ENCODE measurements at places on chromosomes 12 and 14.

DNA sequence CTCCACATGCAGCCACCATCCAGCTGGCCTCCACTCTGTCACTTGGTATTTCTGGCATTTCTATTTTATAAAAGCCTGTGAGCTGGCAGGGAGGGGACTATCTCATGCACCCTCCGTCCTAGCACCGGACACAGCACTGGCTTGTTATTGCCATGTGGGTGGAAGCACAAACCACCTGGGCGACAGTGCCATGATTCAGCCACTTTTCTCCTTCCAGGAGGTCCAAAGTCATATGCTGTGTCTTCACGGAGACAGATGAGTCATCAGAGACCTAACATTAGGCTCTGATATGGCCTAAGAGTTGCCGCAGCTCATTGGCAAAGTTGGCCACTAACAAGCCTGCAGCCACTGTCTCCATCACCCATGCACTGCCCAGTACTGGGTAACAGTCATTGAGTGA lies 1123.0 kb downstream of the VRK1 start:
- no peak for DNase-seq

GRCh38 chr12:67568055-67568454 lies 80.5 kb upstream of the DYRK2 start:
- no peak for DNase-seq

GRCh38 chr12:64494998-64495729 lies 43.2 kb downstream of the TBK1 start:
- no peak for DNase-seq

DNA sequence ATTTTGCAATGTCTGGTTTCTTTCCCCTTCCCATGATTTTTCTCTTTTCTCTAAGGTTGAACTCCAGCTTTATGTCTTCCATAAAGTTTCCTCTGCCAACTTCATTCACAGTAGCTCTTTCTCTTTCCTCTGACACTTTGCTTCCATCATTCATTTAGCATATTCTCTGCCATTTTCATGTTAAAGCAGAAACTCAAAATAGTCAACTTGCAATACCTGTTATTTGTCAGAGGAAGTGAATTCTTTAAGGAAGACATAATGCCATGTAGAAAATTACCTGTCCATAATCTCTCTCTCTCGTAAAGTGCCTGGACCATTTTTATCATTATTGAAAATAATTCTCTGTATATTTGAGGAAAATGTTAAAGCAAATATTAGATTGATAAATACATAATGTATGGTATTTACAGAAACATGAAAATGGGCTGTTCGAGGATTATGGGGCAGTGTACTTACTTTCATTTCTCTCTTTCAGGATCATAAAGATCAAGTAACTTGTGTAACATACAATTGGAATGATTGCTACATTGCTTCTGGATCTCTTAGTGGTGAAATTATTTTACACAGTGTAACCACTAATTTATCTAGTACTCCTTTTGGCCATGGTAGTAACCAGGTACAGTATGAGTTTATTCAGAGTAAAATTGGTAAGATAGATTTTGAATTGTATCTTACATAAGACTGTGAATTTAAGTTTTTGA lies 12.6 kb downstream of the NEDD1 start:
- no peak for DNase-seq

- no peak for DNase-seq
Observed at GRCh38 chr12:119292893-119293630, 41.5 kb upstream of the CCDC60 start.

DNA sequence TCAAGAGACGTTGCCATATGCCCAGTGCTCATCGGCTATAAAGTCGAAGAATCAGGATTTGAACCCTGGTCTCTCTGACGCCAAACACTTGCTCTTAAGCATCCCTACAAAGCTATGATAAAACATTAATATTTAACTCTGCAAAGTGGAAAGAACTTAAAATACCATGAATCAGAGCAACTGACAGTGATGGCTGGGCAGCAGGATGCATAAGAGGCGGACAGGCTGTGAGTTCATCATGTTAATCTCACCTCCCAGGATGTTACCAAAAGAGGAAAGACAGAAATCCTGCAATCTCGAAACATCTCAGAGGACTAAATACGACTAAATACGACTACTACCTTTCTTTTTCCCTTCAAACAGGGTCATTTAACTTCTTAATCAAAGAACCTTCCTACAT lies 5.8 kb downstream of the DICER1 start:
- no peak for DNase-seq

DNA sequence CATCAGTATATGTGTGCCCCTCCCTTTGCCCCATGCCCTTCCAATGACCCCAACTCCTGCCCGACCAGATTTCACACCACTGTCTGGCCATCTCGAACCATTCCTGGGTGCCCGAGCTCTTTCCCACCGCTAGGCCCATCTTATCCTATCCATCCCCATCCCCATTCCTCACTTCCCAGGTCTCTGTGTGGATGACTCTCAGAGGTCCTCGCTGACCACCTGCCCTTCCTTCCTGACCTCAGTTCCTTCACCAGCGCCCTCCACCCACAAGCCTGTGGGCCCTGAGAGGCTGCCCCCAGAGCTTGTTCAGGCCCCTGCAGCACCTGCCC lies 49.1 kb downstream of the CYP46A1 start:
- no peak for DNase-seq

DNA sequence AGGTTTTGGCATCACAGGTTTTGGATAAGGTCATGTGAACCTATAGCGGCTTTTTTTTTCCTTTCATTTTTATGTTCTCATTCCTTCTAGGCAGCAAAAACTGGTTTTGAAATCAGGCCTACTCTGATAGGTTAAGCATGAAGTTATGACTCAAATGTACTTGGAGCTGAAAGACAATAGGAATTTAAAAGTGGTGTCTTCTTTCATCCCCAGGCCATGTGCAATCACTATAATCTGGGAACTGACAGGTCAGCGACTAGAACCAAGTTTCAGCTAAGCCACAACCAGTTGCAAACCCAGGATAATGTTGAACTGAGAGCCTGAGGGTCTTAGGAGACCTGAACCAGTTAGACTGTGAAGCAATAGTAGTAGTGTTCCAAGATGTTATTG lies 74.3 kb downstream of the ANO6 start:
- DNase-seq: no peak

- no peak for DNase-seq
Observed at GRCh38 chr14:55780156-55780946, 200.3 kb downstream of the KTN1 start.

DNA sequence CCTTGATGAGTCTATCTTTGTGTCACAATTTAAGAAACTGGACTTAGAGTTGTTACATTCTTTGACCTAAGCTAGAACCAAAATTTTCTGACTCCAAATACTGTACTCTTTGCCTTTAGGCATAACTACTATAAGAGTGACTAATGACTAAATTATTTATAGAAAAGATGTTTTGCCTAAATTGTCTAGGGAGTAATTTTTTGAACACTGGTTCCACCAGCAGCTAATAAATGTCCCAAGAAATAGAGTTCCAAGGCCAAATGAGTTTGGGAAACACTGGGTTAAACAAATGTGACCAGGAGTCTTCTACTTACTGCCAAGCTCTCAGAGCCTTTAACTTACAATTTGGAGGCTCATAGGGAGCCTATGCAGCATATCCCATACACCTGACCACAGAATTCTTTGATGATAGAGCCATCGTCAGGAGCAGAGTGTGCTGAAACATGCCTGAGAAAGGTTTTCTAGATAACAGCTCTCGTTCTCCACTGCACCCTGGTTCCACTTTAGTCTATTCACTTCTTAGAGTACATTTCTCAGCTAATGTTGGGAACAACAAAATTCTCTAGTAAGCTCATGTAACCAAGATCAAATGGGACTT lies 215.9 kb upstream of the HMGA2 start:
- DNase-seq: no peak

- no peak for DNase-seq
Observed at GRCh38 chr12:1668833-1669543, 21.9 kb upstream of the ADIPOR2 start.

GRCh38 chr12:3491938-3492792 lies 1.2 kb downstream of the PRMT8 start:
- DNase-seq: no peak

- DNase-seq: no peak
Observed at GRCh38 chr12:29164477-29165393, 15.7 kb downstream of the FAR2 start.

DNA sequence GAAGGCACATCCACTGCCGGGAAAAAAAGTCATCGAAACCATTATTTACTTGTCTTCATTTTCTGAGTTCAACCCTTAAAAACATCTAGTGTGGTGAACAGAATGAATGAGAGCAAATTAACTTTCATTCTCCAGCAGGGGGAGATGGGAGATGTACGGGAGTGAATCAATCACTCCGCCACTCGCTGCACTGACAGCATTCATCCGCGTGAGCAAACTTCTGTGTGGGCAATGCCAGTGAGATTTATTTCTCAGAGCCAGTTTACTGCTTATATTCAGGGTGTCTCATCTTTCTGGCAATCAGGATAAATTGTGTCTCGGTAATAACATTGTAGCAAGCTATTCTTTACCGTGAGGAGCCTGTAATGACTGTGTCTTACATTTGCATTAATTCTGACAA lies 463.6 kb upstream of the MIS18BP1 start:
- no peak for DNase-seq

- peak; percentile 3 for DNase-seq
Observed at GRCh38 chr14:104130974-104131651, 7.3 kb upstream of the KIF26A start.

- no peak for DNase-seq
Observed at GRCh38 chr12:43964033-43964432, 128.2 kb downstream of the TMEM117 start.

DNA sequence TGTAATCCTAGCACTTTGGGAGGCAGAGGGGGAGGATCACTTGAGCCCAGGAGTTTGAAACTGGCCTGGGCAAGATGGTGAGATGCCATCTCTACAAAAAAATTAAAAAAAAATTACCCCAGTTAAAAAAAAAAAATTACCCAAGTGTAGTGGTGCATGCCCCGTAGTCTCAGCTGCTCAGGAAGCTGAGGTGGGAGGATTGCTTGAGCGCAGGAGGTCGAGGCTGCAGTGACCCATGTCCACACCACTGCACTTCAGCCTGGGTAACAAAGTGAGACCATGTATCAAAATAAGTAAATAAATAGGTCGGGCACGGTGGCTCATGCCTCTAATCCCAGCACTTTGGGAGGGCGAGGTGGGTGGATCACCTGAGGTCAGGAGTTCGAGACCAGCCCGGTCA lies 128.8 kb downstream of the VRK1 start:
- DNase-seq: no peak

- DNase-seq: no peak
Observed at GRCh38 chr12:28857369-28857768, 291.7 kb upstream of the FAR2 start.

GRCh38 chr12:48979602-48980388 lies 1.7 kb downstream of the WNT1 start:
- DNase-seq: no peak

DNA sequence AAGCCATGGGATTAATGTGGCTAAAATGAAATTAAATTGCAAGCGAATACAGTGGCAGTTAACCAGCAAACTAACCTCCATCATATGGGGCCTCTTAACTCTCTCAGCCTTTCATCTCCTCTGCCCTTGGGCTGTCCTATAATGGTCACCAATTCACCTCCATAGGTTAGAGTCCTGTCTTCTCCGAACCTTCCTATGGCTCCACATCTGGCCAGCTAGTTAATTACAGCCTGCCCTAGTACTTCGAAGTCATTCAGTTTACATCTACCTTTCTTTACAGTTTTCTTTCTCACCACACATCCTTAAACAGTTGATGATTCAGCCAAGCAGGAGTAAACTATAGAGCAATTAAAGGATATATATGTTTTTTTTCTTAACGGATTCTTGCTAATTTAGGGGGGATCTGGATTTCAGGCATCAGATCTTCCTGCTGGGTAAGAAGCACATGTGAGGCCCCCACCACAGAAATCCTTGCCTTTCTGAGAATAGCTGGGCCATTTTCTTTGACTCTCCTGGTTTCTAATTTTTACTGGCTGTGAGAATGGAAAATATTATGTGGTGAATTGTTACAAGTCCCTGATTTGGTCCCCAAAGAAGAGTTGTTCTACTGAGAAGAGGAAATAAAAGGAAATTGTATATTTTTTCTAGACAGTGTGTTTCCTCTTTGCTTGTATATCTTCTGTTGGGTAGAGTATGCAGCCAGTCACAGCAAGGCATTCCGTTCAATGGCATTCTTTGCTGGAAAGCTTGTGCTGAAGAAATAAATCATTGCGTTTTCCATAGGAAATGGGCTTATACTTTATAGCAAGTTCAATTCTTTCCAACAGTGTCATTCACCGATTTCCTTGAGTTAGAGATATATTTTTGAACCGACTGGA lies 16.7 kb downstream of the HMGA2 start:
- no peak for DNase-seq

GRCh38 chr12:66929121-66929520 lies 250.2 kb upstream of the GRIP1 start:
- no peak for DNase-seq

- DNase-seq: no peak
Observed at GRCh38 chr12:58253663-58254062, 312.3 kb downstream of the ATP23 start.

GRCh38 chr14:99137913-99138571 lies 134.0 kb downstream of the BCL11B start:
- DNase-seq: no peak

GRCh38 chr12:65597527-65597926 lies 226.8 kb upstream of the HMGA2 start:
- DNase-seq: no peak

DNA sequence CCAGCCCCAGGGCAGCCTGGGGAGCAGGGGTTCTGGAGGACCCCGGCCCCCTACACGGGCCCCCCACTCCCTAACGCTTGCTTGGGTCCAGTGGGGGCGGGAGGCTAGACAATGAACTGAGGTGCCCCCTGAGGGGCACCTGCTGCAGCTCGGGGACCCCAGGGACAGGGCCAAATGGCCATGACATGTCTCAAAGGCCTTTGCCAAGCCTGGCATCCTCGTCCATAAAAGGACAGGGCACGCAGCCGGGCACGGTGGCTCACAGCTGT lies 11.7 kb upstream of the C14orf180 start:
- no peak for DNase-seq

DNA sequence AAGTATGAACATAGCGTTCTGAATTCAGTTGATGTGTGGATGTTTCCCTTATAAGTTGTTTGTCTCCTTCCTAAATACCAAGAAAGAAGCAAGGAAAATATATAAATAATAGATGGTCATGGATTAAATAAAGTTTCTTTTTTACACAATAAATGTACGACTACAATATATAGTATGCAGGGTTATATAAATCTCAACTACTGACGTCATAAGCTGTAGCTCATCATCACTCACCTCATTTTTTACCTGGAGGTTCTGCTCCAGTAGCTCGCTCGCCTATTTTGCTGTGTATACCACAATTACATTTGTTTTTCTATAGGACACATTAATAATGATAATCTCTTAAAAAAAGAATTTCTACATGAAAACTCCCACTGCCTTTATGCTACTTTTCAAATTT lies 109.5 kb downstream of the NTS start:
- DNase-seq: no peak

DNA sequence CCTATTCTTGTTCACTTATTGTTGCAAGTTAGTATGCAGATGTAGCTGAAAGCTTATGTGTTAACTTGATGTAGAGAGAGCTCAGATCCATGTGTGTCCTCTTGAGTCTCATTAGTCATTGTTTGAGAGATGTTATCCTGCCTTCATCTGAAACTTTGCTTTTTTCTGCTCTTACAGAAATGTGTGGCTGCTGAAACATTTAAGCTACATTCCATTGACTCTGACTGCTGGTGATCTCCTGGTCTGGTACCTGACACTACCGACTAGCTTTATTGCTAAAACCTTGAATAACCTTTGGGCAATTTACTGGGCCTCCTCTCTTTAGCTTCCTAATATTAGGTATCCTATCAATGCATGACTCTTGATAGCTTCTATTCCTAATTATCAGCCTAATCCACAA lies 705.6 kb upstream of the FOXG1 start:
- no peak for DNase-seq

Measured in hypothalamus (tissue), 51 donors.